ENCODE measurements at places on chromosomes 7 and 10.

DNA sequence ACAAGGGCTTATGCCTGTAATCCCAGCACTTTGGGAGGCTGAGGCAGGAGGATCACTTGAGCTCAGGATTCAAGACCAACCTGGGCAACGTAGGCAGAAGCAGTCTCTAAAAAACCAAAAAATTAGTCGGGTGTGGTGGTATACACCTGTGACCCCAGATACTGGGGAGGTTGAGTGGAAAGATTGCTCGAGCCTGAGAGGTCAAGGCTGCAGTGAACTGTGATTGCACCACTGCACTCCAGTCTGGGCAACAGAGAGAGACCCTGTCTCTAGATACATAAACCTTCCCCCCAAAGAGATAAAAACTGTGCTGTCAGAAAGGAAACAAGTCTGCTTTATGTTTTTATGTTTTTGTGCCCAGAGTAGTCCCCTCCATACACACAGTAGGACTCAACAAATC lies 27.5 kb upstream of the CDK13 start:
- no peak for DNase-seq

- DNase-seq: no peak
These were observed 497.6 kb upstream of the PHF14 start for GRCh38 chr7:10475940-10476641.

DNA sequence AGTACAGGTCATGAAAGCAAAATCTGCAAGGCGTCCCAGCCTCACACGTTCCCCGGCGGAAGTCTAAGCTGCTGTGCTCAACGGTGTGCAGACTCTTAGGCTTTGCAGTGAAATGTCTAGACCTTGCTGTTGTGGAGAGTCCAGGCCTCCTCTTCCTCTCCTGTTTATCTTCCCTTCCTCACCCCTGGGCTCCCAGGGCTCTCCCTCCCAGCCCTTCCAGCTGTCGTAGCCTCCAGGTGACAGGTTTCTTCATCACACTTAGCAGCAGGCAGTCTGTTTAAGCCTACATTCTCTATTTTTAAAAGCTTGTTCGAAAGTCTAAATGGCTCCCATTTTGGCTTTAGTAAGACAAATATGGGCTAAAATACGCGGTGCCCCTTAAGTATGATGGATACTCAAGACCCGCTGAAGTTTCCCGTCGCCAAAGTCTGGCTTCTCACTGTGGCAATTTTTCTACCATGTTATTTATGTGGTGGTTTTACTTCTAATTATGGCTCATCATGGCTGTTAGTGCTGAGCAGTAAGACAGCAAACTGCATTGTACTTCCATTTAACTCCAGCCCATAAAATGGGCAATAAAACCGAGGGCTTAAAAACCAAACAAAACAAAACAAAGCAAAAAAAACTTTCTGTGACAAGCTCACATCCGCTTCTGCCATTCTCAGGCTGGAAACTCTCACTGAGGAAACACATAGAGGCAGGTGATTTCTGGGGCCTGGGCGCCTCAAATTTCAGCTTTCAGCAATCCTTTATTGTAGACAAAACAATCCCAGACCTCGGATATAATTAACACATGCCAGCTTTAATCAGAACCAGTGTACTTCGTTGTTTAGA lies 243.2 kb downstream of the SNX10 start:
- no peak for DNase-seq

- DNase-seq: no peak
These were observed 12.8 kb downstream of the SUGCT start for GRCh38 chr7:40147371-40148246.

DNA sequence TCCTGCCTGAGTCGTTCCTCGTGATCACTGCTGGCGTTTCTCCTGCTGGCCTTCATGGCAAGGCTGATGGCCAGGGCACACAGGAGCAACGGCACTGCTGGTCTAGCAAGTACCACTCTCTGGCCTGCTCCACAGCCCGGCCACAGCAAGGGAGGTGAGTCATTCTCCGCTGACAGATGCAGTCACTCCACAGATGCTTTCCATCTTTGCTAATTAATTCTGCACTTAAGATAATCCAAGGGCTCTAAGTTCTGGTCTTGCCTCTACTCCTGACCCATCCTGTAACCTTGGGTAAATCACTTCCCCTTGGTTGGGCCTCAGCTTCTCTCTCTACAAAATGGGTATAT lies 244.4 kb downstream of the RPS24 start:
- no peak for DNase-seq

DNA sequence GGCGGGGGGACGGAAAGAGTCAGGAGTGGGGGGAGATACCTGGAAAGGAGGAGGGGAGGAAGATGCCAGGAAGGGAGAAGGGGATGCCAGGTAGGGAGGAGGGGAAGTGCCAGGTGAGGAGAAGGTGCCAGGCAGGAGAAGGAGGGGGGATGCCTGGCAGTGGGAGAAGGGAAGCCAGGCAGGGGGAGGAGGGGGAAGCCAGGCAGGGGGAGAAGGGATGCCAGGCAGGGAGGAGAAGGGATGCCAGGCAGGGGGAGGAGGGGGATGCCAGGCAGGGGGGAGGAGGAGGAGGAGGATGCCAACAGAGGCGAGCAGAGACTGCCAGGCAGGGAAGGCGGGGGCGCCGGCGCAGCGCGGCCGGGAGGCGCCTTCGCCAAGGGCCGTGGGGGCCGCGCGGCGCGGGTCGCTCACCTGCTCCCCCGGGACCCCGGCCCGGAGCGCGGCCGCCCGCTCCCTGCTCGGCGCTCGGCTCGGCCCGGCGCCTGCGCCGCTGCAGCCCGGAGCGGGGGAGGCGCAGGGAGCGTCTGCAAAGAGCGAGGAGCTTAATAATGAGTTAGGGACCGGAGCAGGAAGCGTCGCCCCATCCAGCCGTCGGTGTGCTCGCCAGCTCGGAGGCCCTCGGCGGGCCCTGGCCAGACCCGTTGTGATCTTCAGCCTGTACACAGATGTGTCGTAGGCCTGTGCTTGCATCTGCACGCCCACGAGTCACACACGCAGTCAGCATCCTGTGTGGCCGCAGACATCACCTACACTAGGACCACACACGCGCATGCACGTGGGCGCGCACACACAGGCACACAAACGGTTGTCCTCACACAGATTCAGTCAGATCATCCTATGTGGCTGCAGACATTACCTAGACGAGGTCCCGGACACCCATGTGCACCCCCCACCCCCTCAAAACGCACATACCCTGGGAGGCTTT lies 28.4 kb upstream of the SMARCD3 start:
- DNase-seq: peak; percentile 51

- DNase-seq: no peak
These were observed 18.6 kb downstream of the OCM2 start for GRCh38 chr7:97971120-97971989.

- peak; percentile 76 for DNase-seq
These were observed at the start of gene MRLN for GRCh38 chr10:59753267-59753666. Gene MRLN (minus strand): TSS chr10:59753455.

DNA sequence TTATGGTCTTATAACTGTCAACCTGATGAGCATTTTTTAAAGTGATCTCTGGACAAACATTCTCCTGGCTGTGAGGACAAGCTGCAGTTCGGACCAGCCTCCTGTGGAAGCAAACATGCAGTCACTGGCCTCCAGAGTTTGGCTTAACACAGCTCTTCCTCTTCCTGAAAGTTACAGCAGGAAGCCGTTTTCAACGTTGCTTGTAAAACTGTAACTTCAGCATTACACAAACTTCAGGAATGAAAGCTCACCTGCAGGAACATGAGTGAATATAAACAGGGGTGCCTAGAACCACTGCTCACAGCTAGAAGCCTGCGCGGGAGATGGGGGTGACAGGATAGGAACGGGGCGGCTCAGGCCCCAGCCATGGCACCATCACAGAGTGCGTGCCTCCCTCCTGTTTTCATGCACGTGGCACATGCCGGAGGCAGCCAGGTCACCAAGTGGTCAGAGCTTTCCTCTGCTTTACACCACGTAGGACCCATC lies 292.9 kb upstream of the PITRM1 start:
- no peak for DNase-seq

DNA sequence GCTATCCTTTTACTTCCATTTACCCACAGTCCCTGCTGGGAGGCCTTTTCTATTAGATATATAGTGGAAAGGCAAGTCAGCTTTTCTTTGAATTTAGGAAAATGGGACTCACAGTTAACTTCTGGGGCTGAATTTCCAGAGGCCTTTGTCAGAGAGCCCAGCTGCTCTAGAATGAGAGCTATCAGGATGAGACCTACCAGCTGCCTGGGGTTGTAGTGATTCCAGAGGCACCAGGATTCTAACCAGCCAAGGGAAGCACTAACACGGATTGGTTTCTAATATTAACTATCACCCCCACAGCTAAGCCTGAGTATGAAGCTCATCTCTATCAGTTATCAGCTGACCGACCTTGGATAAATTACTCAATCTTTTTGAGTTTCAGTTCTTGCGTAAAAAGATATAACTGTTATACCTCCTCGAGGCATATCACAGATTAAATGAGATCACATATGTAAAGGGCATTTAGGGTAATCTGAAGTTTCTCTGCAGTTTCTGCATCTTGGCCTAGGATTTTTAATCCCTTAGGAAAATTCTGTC lies 56.6 kb upstream of the CALD1 start:
- DNase-seq: no peak

- DNase-seq: peak; percentile 61
These were observed 973 bp downstream of the SDK1 start for GRCh38 chr7:3301831-3302618.

DNA sequence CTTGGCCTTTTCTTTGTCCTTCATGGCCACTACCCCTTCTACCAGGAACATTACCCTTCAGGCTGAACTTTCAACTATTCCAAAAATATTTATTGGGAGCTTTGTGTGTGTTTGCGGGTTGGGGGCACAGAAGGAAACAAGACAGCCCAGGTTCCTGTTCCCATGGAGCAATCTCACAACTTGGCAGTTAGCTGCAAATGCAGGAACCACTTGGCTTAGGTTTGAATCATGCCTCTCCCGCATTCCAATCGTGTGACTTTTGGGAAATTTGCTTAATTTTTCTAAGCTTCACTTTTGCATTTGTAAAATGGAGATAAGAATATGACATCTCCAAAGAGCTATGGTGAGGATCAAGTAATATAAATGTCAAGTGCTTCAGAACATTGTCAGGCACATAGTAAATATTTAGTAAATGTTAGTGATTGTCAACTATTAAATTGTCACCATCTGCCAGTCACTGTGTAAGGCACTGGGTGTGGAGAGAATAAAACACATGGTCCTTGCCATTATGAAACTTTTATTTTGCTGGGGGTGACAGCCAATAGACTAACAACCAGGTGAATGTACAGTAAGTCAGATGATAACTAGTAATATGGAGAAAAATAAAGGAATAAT lies 277.1 kb downstream of the SNX13 start:
- DNase-seq: no peak

DNA sequence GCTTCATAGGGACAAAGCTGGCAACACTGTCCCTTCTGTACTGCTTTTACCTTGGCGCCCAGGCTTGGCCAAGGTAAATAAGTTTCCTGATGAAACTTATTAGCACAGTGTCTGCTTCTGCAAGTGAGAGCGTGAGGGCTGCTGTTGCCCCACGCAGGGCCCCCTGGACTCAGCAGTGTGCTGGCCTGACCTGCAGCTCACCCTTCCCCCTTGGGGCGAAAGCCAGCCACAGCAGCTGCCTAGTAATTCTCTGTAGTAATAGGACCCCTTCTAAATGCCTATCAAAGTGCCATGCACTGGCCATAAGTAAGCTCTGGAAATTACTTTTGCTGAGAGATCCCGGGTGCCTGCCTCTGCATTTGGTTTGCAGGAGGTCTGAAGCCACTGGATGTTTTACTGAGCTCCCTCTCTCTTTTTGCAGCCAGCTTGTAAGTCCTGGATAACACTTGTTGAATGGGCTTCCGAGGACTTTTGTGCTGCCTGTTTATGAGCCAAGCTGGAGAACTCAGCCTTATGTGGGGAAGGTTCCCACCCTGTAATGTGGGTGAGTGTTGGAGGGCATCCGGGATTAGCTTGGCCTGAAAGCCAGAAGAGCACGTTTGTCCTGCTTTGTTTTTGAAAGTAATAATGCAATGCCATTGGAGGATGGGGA lies 293.9 kb downstream of the C7orf25 start:
- DNase-seq: no peak

- DNase-seq: no peak
These were observed 27.1 kb downstream of the PCGF5 start for GRCh38 chr10:91247360-91248111.

DNA sequence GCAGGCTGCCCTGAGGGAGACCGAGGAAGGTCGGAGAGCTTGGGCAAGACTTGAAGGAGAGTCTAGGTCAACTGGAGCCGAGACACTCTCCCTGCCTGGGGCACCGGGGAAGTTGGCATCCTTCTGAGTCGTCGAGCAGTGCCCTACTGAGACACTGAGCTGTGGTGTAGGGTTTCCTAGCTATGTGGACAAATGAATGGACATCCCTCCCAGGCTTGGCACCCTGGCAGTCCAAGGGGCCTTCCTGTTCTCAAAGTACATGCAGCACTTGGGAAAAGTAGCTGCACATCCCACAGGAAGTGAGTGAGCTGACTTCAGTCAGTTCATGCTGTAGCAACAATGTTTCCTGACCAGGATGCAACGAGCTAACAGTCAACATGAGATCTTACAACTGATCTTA lies 57.2 kb upstream of the INPP5A start:
- no peak for DNase-seq

- DNase-seq: no peak
These were observed 2.7 kb downstream of the EVX1 start for GRCh38 chr7:27245124-27245797.

GRCh38 chr10:34292194-34292565 lies 522.9 kb downstream of the PARD3 start:
- DNase-seq: no peak

DNA sequence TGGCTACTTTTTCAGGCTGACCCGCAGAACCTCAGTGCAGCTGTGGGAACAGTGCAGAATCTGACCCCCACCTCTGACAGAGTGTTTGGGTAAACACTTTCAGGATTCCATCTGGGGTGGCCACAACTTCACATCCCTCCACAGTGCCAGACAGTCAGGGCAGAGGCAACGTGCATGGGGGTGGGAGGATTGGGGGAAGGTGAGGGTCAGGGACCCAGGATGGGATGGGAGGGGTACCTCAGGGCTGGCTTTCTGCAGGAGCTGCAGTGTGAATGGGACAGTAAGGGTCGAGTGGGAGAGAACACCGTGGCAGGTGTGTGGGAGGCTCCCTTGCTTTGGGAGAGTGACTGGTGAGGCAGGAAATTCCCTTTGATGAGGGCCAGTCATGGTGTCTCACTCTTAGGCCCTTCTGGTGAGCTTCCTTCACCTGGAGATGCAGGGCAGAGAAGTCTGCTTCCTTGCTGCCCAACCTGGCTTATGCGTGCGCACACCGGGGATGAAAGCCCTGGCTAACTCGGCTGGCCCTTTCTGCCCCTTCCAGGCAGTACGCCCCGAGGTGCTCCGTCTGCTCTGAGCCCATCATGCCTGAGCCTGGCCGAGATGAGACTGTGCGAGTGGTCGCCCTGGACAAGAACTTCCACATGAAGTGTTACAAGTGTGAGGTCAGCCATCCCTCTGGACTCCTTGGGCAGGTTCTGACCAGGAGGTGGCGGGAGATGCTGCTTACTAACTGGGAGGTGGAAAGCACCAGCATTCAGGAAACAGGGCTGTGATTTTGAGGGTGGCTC lies 8.4 kb downstream of the ZYX start:
- no peak for DNase-seq

Data from NCI-H1694 treated with DMSO at 0.1 percent for 48 hours (cell line).